ENCODE measurements at places on chromosomes 5 and 9.

DNA sequence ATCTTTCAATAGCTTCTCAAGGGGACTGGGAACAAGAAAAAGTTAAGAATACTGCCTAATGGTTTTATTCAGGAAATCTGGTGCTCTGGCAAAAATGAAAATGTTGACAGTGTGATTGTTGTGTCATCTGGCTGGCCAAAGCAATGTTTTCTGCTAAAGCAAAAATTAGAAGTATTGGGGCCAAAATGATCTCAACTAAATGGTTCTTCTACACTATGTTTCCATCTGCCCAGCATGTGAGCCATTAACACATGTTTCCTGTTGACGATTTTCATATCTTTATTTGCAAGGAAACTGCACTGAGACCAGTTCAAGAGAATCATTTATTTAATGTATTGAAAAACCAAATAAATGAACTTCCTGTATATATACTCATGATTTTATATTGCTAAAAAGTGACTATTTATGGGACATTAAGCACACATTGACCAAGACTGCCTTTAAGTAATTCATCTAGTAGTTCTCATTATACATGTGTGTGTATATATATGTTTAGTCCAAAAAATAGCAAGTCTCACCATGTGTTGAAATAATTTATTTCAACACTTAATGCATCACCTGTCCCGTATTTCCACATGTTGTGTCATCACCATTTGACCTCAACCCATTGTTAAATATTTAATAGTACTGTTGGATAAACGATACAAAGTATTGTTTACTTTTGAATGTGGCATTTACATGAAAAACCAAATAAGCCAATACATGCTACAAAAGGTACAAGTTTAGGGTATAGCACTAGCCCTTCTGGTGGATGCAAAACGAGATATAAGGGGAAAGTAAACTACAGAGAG, 7.5 kb upstream of the FST start:
- no peak overlapping the region for H3K4me3 ChIP-seq
- no peaks in the 10 kb centered on the region for H3K27me3 ChIP-seq
- no peaks in the 10 kb centered on the region for H3K4me1 ChIP-seq
- H3K27ac ChIP-seq, result no peak overlapping the region
- no peak for DNase-seq

- H3K36me3 ChIP-seq, result no peaks in the 10 kb centered on the region
- H3K27me3 ChIP-seq, result no peaks in the 10 kb centered on the region
- no peaks in the 10 kb centered on the region for H3K4me1 ChIP-seq
- no peak overlapping the region for H3K4me3 ChIP-seq
These were observed 9.7 kb downstream of the WNK2 start for GRCh38 chr9:93193388-93194220.

DNA sequence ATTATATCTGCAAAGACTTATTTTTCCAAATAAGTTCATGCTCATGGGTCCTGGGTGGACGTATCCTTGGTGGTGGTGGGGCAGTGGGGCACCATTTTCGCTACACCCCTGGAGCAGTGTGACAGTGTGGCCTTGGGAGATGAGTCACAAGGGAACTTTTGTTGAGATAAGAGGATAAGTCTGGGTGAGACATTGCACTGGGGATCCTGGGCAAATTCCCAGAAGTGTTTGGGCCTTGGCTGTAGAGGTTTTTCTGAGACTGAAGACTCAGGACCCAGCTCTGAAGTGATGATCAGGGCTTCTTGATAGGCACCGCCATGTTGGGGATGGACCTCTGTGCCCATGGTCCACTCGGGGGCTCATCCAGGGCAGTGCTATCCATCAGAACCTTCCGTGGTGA, 149.4 kb downstream of the MACROH2A1 start:
- no peaks in the 10 kb centered on the region for H3K36me3 ChIP-seq
- no peak overlapping the region for H3K27ac ChIP-seq
- H3K27me3 ChIP-seq, result no peaks in the 10 kb centered on the region
- no peak for DNase-seq

GRCh38 chr9:126791406-126792230, 13.2 kb upstream of the ZBTB43 start:
- no peaks in the 10 kb centered on the region for H3K4me1 ChIP-seq
- no peak overlapping the region for H3K4me3 ChIP-seq
- no peak overlapping the region for H3K27ac ChIP-seq
- peaks cover 30% of the 10 kb centered on the region for H3K27me3 ChIP-seq
- H3K36me3 ChIP-seq, result no peaks in the 10 kb centered on the region

- H3K4me1 ChIP-seq, result no peaks in the 10 kb centered on the region
- DNase-seq, result no peak
- peaks cover 2% of the 10 kb centered on the region for H3K27me3 ChIP-seq
- H3K36me3 ChIP-seq, result no peaks in the 10 kb centered on the region
- H3K4me3 ChIP-seq, result no peak overlapping the region
These were observed 13.4 kb upstream of the CCDC112 start for GRCh38 chr5:115309751-115310370.

DNA sequence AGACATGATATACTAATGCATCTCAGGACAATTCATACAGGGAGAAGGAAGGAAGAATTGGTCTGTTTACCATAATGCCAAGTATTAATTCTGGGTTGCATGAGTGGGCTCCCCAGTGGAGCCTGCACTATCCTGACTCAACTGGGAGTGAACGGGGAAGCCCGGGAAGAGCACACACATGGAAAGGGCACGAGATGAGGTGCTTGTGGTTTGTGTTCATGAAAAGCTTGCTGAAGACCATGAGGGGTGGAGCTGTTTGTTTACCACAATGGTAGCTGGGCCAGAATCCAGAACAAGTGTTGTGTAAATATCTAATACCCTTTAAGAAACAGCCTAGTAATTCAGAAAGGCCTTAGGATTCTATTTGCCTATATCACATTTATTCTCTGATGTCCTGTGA, 44.6 kb downstream of the POC5 start:
- no peak overlapping the region for H3K27ac ChIP-seq
- H3K4me1 ChIP-seq, result peaks cover 2% of the 10 kb centered on the region
- H3K4me3 ChIP-seq, result no peak overlapping the region
- H3K27me3 ChIP-seq, result no peaks in the 10 kb centered on the region
- peaks cover 38% of the 10 kb centered on the region for H3K36me3 ChIP-seq
- DNase-seq, result no peak

DNA sequence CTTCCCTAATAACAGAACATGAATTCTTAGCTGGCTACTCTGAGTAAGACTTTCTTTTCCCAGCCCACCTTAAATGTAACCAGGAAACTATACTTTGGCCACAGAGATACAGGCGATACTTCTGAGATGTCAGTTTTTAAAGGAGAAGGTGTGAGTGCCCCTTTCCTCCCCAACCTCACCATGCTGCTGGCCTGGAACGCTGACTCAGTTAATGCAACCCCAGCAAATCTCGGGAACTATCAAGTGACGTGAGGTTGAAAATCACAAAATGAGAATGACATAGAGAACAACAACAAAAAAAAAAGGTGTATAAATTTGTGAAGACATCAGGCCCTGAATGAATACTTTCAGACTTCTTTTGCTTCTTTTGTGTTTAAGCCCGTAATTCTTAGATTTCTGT, 13.7 kb downstream of the ZNF484 start:
- H3K4me3 ChIP-seq, result no peak overlapping the region
- DNase-seq, result no peak
- no peak overlapping the region for H3K27ac ChIP-seq
- no peaks in the 10 kb centered on the region for H3K27me3 ChIP-seq
- H3K4me1 ChIP-seq, result peaks cover 24% of the 10 kb centered on the region

DNA sequence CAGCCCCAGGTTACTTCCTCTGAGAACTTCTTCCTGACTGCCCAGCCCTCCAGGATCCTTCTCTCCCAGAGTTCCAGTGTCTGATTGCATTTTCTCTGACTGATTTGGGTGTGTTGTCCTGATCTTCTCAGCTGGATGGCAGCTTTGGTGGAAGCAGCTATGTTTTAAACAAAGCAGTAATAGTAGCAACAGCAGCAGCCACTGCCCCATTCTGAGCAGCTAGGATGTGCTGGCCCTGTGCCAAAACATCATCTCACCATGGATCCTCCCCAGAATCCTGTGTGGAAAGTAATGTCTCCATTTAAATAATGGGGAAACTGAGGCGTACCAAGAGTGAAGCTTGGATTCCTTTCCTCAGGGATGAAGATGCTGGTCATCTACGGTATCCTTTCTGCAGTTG, 46.4 kb upstream of the PSD2 start:
- no peak overlapping the region for H3K27ac ChIP-seq
- DNase-seq, result no peak
- no peaks in the 10 kb centered on the region for H3K36me3 ChIP-seq
- H3K4me1 ChIP-seq, result peaks cover 44% of the 10 kb centered on the region
- H3K27me3 ChIP-seq, result peaks cover 19% of the 10 kb centered on the region

GRCh38 chr5:99063737-99064136, 134.9 kb upstream of the CHD1 start:
- no peak overlapping the region for H3K4me3 ChIP-seq
- DNase-seq, result no peak
- H3K27ac ChIP-seq, result no peak overlapping the region
- peaks cover 6% of the 10 kb centered on the region for H3K27me3 ChIP-seq

DNA sequence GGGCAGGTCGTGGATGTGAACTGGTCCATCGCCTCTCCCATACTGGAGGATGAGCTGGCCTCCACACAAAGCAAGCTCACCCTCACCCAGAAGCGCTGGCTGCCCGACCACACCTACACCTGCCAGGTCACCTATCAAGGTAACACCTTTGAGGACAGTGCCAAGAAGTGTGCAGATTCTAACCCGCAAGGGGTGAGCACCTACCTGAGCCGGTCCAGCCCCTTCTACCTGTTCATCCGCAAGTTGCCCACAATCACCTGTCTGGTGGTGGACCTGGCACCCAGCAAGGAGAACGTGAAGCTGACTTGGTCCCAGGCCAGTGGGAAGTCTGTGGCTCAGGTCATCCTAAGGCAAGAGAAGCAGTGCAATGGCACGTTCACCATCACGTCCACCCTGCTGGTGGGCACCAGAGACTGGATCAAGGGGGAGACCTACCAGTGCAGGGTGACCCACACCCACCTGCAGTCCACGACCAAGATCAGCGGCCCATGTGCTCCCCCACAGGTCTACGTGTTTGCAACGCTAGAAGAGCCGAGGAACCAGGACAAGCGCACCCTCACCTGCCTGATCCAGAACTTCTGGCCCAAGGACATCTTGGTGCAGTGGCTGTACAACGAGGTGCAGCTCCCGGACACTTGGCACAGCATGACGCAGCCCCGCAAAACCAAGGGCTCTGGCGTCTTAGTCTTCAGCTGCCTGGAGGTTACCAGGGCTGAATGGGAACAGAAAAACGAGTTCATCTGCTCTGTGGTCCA, 71.3 kb downstream of the INSL6 start:
- DNase-seq, result no peak
- no peak overlapping the region for H3K4me3 ChIP-seq
- no peak overlapping the region for H3K27ac ChIP-seq

- H3K4me1 ChIP-seq, result no peaks in the 10 kb centered on the region
- no peak for DNase-seq
- H3K27ac ChIP-seq, result no peak overlapping the region
- no peaks in the 10 kb centered on the region for H3K27me3 ChIP-seq
These were observed 126.1 kb downstream of the BNC2 start for GRCh38 chr9:16744394-16744793.

DNA sequence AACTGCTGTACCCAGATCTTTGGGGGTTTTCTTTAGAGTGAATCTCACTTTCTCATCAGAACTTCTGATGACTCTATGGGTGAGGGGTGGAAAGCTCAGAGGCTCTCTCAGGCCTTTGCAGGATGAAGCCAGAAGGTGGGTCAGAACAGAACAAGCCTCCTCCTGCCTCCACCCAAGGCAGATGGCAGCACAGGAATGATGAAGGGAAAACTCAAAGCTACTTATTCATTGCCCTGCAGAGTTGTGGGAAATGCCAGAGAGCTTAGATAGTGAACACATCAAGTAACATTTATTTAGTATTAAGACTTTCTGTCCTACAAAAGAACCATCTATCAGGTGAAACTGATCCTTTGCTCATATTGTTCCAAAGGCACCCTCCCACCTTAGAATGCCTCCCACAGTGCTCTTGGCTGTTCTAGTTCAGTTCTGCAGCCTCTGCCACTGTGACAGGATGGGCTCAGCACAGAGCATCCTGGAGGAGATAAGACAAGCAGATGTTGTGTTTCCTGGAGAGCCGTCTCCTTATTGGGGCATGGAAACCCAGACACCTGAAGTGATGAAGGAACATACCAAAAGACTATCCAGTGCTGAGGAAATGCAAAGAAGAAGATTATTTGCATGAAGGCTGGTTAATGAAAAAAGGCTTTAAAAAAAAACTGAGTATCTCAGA, 146.6 kb downstream of the ADAMTS12 start:
- DNase-seq, result no peak
- H3K27ac ChIP-seq, result no peak overlapping the region
- H3K36me3 ChIP-seq, result no peaks in the 10 kb centered on the region
- H3K4me1 ChIP-seq, result no peaks in the 10 kb centered on the region
- H3K4me3 ChIP-seq, result no peak overlapping the region

- no peaks in the 10 kb centered on the region for H3K4me1 ChIP-seq
- no peak overlapping the region for H3K4me3 ChIP-seq
- no peak for DNase-seq
- no peak overlapping the region for H3K27ac ChIP-seq
- H3K36me3 ChIP-seq, result no peaks in the 10 kb centered on the region
These were observed 171.7 kb downstream of the ZNF608 start for GRCh38 chr5:124574521-124575436.

DNA sequence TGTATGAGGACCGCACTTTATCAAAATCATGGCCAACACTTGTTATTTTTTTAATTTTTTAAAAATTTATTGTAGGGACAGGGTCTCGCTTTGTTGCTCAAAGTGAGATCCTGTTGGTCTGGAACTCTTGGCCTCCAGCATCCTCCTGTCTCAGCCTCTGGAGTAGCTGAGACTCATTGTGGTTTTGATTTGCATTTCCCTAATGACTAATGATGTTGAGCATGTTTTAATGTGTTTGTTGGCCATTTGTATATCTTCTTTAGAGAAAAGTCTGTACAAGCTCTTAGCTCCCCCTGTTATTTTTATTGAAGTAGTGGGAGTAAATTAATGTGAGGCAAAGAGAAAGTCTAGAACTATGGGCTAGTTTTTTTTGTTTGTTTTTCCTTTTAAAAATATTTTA, 1.6 kb upstream of the RPS6 start:
- H3K4me1 ChIP-seq, result peaks cover 11% of the 10 kb centered on the region
- DNase-seq, result no peak
- H3K36me3 ChIP-seq, result peaks cover 17% of the 10 kb centered on the region
- no peak overlapping the region for H3K27ac ChIP-seq

DNA sequence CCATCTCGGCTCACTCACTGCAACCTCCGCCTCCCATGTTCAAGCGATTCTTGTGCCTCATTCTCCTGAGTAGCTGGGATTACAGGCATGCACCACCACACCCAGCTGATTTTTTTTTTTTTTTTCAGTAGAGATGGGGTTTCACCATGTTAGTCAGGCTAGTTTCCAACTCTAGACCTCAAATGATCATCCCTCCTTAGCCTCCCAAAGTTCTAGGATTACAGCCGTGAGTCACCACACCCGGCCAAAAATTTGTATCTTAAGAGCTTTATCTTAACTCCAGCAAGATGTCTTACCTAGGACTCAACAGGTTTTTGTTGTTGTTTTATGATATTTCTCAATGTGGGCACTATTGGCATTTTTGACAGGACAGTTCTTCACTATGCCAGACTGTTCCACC, 27.9 kb downstream of the LYRM7 start:
- no peak overlapping the region for H3K27ac ChIP-seq
- peaks cover 5% of the 10 kb centered on the region for H3K36me3 ChIP-seq
- H3K4me1 ChIP-seq, result no peaks in the 10 kb centered on the region

GRCh38 chr9:14119694-14120514, 194.0 kb downstream of the NFIB start:
- no peak overlapping the region for H3K27ac ChIP-seq
- H3K27me3 ChIP-seq, result no peaks in the 10 kb centered on the region
- peaks cover 45% of the 10 kb centered on the region for H3K36me3 ChIP-seq
- no peaks in the 10 kb centered on the region for H3K4me1 ChIP-seq
- no peak overlapping the region for H3K4me3 ChIP-seq

All from tibial artery (tissue), 4 donors.